Calu3 (cell line): ENCODE measurements at places on chromosomes 12 and 14. TPM values are rescaled to one million over a fixed set of nuclear protein-coding genes. Genes with fewer than 3 reads are reported as not detected.

The PLEKHG3 gene
- total RNA-seq, result 39.0 and 53.6 TPM in 2 replicates

The FIGNL2 gene
- total RNA-seq, result not detected in 2 replicates

The PLEKHG7 gene
- 1.3 and 2.5 TPM in 2 replicates for total RNA-seq

The GPR84 gene
- total RNA-seq, result not detected in 2 replicates

The SYT10 gene
- 2.9 and 4.8 TPM in 2 replicates for total RNA-seq

The SMOC1 gene
- total RNA-seq, result 21.4 and 39.6 TPM in 2 replicates

The PDE3A gene
- 19.6 and 19.9 TPM in 2 replicates for total RNA-seq

The DENND5B gene
- total RNA-seq, result 8.0 and 10.2 TPM in 2 replicates

The NINJ2 gene
- not detected in 2 replicates for total RNA-seq

The CCDC196 gene
- total RNA-seq, result not detected in 2 replicates
